Tongue (tissue), 3 donors: ENCODE measurements at places on chromosomes 12 and 14. TPM values are rescaled to one million over a fixed set of nuclear protein-coding genes. Genes with fewer than 3 reads are reported as not detected.

DNA sequence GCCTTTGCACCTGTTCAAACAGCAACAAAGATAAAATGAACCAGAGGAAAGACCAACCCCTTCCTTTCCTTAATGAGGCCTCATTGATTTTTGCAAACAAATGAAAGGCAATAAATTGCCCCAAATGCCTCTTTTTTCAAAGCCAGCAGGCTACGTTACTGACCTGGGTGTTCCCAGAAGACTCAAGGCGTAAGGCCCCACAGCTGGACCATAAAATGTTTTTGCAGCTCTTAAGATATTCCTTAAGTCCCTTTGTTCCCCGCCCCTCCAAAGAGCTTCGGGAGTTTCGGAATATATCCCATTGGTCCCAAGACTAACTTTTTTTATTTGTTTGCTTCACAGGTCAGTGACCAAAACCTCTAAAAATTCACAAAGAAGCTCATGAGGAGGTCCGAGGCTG lies 462.9 kb upstream of the PRICKLE1 start:
- no peak for DNase-seq

The ADAMTS20 gene
- 0.21 TPM for total RNA-seq

The FAM234B gene
- 3.0 TPM for total RNA-seq

GRCh38 chr14:60514741-60515491 lies 6.0 kb downstream of the SIX6 start:
- peak; percentile 53 for DNase-seq

GRCh38 chr12:71772735-71773134 lies 18.1 kb downstream of the RAB21 start:
- DNase-seq = no peak

The CIROP gene
- total RNA-seq = not detected

GRCh38 chr14:102150744-102151143 lies 11.0 kb downstream of the WDR20 start:
- DNase-seq = peak; percentile 12

The AKAP3 gene
- total RNA-seq = 0.21 TPM

The LUM gene
- total RNA-seq = 449 TPM

DNA sequence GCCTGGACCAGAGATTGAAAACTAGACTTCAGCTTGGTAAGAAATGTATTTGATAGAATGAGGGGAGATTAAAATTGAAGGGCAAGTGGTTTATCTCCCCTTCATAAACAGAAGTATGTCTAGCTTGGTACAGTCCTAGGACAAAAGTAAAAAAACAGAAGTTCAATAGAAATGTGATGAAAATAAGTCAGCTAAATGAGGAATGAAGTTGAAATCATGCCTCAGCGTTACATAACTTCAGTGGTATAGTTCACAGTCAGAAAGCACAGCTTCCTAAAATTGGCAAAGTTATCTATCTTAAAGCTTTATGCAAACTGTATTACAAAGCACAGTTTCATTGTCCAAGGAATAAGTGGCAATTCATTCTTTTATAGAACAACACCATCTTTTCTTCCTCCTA lies 90.2 kb upstream of the SYT10 start:
- no peak for DNase-seq

The ANO2 gene
- 4.8 TPM for total RNA-seq

GRCh38 chr12:12017798-12018197 lies 52.9 kb upstream of the BCL2L14 start:
- DNase-seq = peak; percentile 48

DNA sequence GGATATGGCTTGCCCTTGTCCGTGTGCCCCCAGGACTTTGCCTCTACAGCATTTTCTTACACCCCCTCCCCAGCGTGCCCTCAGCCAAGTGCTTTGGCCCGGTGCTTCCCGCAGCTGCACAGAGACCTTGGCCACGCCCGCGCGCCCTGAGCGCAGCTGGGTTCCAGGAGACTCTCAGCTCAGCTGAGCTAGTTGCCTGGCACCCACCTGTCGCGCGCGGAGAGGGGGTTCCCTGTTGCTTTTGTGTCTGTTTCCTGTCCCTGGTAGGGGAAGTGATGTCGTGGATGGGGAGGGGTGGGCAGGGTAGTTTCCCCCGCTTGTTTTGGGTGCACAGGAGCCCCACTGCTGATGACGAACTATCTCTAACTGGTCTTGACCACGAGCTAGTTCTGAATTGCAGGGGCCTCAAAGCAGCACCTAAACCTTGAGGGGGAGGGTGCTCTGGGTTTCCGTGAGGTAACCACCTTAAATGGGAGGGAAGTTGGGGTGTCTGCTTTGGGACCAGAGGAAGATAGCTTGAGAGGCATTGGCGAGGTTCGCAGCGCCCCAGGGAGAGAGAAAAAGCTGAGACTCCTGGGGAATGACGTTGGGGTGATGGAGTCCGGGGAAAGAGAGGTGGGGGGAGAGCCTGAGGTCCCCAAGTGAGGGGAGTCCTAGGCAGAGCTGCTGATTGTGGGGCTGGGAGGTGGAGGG lies 1.5 kb downstream of the DIO3 start:
- DNase-seq = peak; percentile 34

GRCh38 chr14:98953551-98954348 lies 318.2 kb downstream of the BCL11B start:
- DNase-seq = no peak

- no peak for DNase-seq
Measured at GRCh38 chr12:14946861-14947260, 8.5 kb upstream of the ERP27 start.

The MYH6 gene
- total RNA-seq = 3.3 TPM

The B3GNT4 gene
- total RNA-seq = 0.41 TPM

GRCh38 chr14:68885226-68886108 lies 92.6 kb upstream of the ZFP36L1 start:
- DNase-seq = no peak

The CLEC7A gene
- 3.6 TPM for total RNA-seq

The METTL25 gene
- 68.3 TPM for total RNA-seq

The SYT10 gene
- total RNA-seq = 0.10 TPM

GRCh38 chr14:102220031-102220430 lies 80.3 kb downstream of the WDR20 start:
- DNase-seq = no peak

The SLC8A3 gene
- 28.4 TPM for total RNA-seq

- no peak for DNase-seq
Measured at GRCh38 chr14:77485901-77486678, 12.5 kb downstream of the ISM2 start.

DNA sequence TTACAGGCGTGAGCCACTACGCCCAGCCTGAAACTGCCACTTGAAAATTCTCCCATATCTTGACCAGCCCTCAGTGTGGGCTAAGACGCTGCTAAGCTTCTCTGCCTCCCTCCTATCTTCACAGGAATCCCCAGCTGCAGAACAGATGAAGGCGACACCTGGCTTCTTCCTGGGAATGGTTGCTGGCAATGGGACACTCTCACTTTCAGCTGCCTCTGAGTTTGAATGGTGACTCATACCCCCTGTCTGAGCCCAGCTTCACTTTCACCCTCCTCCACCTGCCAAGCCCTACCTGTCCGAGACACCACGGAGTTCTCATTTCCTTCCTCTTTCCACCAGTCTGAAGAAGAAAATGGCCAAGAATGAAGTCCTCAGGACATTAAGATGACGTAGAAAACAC lies 18.3 kb upstream of the VASH1 start:
- DNase-seq = no peak

- DNase-seq = no peak
Measured at GRCh38 chr14:76773188-76773885, 12.1 kb downstream of the VASH1 start.

GRCh38 chr14:49249022-49249421 lies 337.2 kb downstream of the RPS29 start:
- DNase-seq = peak; percentile 1

The PIK3C2G gene
- total RNA-seq = 3.6 TPM

DNA sequence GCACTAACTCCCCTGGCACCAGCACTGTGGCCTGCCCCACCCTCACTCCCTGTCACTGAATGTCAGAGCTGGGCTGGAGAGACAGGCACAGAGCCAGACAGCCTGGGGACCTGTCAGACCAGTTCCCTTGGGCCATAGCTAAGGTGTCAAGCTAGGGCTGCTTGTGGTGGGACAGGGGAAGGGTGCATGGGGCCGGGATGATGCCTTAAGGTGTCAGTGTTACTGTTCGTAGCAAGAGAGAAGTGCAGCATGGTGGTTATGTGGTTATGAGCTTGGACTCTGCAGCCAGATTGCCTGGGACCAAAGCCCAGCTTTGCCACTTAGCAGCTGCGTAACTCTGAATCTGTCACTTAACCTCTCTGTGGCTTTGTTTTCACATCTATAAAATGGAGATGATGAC lies 3.8 kb downstream of the RAPGEF3 start:
- DNase-seq = no peak

The ACSS3 gene
- 11.1 TPM for total RNA-seq

DNA sequence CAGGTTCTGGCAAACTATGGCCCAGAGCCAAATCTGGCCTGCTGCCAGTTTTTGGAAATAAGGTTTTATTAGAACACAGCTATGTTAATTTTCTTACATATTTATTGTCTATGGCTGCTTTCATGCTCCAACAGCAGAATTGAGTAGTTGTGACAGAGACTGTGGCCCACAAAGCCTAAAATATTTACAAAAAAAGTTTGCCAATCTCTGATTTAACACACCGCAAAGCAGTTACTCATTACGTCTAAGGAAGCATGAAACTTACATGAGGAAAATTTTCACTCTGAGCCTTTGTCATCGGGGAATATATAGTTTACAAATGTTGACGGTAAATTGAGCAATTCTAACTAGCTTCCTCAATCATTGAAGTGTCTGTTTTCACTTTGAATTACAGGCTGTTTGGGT lies 96.5 kb downstream of the UNC79 start:
- DNase-seq = peak; percentile 3

The ABCD2 gene
- total RNA-seq = 0.21 TPM

- peak; percentile 52 for DNase-seq
Measured at GRCh38 chr14:32407130-32407529, 78.0 kb downstream of the AKAP6 start.

The NELL2 gene
- total RNA-seq = 24.0 TPM

- DNase-seq = peak; percentile 46
Measured at GRCh38 chr12:126950266-126950665, 1316.7 kb upstream of the TMEM132C start.

The CLECL1 gene
- 0.41 TPM for total RNA-seq

The SLC7A7 gene
- 14.2 TPM for total RNA-seq

DNA sequence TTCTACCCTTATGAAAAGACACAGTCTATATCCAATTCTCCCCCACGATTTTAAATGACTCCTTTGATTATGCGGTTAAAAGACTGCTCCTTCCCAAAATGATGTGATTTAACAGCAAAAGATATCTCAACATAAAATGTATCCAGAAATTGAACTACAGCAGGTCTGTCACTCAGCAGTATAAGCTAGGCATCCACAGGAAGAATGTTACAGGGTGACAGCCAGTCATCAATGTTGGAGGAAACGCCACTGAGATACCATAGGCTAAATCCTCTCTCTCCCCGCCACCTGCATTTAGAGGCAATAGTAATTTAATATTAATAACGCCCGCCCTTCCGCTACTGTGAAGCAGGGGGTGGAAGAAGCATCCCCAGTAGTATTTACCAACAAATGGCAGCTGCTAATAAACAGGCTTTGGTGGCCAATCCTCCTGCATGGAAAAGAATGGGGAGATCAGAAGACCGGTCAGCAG lies 613 bp downstream of the RECQL start:
- DNase-seq = no peak

DNA sequence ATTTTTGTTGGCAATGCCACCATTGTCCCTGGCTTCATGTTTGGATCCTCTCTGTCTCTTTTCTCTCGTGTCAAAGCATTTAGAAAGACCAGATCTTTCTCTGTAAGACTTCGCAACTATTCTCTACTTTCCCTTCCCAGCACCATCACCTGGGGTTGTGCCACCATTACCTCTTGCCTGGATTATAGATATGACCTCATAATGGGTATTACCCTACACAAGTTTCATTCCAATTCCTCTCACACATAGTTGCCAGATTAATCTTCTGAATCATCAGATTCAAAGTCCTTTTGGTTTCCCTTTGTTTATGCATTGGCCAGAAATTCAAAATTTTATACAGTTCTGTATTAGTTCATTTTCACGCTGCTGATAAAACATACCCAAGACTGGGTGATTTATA lies 27.2 kb upstream of the DHRS2 start:
- DNase-seq = no peak

The RBM23 gene
- total RNA-seq = 162 TPM

DNA sequence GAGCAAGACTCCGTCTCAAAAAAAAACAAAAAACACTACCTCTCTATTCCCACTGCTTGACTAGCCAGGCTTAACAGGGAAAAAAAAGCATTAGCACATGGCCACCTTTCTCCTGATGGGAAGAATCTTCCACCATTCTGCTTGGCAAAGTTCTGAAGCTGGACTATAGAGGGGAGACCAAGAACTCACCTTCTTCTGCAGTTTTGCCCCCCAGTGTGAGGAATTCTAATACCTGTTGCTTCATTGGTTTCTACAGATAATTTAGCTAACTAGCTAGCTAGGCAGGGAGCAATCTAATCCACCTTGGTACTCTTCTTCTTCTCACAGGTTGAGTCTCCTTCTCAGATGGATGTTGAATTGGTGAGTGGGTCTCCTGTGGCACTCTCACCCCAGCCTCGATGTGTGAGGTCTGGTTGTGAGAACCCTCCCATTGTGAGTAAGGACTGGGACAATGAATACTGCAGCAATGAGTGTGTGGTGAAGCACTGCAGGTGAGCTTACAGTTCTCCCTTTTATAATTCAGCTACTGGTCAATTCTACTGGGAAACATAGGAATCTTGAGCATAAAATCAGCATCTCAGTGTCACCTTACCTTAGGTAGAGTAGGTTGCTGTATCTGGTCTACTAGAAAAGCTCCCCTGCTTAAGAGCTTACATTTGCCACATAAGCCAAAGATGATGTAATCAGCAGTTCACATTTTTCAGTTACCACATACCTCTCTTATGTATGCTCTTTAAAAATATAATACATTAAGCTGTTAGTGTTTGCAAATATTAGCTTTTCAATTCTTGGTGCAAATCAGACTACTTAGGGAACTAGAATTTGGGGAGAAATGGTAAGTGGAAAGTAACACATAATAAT lies 16.0 kb downstream of the METTL3 start:
- DNase-seq = no peak

- DNase-seq = peak; percentile 92
Measured at GRCh38 chr12:129064209-129064855, 211.1 kb downstream of the GLT1D1 start.

The SLC6A12 gene
- total RNA-seq = 0.51 TPM
